ENCODE measurements at places on chromosomes 13 and 19.
A peak's percentile ranks its signal among the peaks of the same experiment; 100 is the strongest.

DNA sequence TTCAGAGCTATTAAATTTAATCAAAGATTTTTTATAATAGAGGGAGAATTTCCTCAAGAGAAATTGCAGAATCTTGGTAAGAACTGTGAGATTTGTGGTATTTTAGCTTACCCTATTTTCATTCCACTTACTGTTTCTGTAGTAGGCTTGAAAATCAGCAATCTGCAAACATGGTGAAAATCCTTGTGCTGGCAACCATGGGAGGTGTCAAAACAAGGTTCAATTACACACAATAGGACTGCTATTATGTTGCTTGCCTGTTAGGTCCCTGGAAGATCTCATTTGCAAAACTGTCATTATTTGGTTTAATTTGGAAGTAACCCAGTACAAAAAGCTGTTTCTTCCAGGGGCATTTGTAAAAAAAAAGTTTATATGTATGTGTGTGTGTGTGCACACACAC is 662.8 kb upstream of the SLITRK6 start:
- no peak for DNase-seq

DNA sequence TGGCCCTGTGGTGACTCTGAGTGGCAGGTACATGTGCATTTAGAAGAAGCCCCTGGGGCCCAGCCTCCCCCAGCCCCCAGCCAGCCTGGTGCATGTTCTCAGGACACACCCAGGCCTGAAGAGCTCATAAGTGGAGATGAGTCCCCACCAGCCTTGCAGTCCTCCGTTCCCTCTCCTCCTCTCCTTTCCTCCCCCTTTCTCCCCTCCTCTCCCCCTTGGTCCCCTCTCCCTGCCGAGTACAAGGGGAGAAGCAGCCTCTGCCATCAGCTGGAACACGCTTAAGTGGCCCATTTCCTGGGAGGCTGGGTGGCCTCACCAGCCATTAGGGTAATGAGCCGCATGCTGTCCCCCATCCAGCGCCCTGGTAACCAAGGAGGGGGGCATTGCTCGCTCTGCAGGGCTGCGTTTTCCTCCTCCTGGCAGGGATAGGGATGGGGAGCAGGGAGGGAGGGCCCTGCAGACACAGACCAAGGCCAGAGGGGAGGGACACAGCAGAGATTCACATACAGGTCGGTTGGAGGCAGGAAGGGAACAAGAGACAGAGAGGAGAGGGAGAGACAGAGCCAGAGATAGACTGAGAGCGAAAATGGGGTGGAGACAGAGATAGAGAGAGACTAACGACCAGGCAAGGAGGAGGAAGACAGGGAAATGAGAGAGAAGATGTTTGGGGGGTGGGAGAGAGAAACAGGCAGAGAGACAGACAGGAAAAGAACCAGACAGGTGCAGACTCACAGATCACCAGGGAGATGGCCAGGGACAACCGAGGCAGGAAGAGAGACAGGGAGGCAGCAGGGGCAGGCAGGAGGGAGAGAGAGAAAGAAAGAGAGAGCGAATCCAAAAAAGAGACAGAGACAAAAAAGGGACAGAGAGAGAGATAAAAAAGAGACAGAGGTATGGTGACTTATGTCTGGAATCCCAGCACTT is 19.3 kb upstream of the DPP9 start:
- DNase-seq: no peak

DNA sequence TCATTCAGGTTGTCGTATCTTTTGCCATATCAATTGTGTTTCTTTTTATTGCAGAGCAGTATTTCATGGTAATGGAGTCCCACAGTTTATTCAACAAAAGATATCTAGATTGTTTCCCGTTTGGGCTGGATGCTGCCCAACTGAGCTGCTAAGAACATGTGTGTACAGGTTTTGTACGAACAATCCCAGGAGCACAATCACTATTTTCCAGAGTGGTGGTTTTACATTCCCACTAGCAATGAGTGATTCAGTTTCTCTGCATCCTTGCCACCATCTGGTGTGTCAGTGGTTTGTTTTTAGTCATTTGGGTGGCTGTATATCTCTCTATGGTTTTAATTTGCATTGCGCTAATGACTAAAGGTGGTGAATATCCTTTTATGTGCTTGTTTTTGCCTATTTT is 52.7 kb upstream of the ZDHHC20 start:
- DNase-seq: no peak

- DNase-seq: peak; percentile 84
These were observed 2.8 kb upstream of the CIRBP start for GRCh38 chr19:1266129-1266915.

DNA sequence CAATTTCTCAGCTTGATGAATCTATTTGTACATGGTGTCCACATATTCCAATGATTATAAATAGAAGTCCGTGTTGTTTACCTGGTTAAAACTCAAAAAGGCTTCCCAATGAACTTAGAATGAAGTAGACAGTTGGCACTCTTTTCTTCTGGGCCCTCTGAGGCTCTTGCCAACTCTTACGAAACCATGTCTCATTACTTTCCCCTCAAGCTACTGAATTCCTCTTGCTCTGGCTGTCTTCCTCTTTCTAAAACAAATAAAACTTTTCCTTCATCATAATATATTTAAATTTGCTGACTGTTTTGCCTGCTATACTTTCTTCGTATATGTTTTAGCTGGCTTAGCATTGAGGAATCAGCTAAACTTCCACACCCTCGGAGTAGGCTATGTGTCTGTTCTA is 139.7 kb downstream of the SLITRK6 start:
- DNase-seq: peak; percentile 37

DNA sequence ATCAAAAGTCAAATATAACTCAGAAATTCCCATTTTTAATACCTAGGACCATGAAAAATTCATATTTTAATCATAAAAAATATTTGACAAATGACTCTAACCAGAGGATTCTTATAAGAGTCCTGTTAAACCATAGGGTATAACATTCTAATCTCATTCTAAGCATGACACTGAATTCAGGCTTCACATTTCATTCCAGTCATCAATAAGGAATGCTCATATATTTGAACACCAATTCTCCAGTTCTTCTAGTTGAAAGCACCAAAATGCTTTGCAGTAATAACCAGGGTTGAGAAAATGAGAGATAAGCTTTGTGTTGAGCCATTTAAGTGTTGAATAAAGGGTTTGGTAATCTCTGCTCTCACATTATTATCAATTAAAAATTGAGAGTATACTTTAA is 147.5 kb downstream of the VWA8 start:
- DNase-seq: peak; percentile 31

- DNase-seq: no peak
These were observed 138.4 kb downstream of the ATP11A start for GRCh38 chr13:112828082-112828699.

DNA sequence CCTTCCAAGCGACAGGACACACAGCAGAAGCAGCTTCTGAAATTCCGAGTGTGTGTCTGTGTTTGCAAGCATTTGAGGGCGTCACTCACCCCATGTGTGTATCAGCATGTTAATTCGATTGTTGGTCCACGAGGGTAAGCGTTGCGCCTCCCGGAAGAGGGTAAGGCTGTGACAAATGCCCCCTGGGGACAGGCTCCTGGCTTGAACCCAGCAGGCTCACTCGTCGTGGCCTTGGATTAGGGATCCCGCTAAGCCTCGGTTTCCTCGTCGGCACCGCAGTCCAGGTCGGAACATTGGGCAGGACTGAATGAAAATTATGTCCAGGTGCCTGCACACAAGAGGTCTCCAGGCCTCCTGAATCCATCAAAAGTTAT is 606 bp upstream of the STXBP2 start:
- no peak for DNase-seq

DNA sequence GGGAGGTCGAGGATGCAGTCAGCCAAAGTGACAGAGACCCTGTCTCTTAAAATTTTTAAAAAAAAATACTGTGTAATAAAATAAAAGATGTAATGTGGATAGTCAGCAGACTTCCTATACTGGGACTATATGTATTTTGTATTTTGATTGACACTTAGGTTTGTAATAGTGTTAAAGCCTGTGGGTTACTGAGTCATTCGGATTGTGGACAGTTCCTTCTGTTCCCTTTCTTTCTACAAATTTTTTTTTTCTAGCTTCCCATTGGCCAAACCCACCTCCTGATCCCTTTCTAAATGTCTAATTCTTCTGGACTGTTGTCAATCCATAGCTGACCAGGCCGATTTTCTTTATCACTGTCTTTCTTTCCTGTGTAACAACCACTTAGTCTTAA is 108.0 kb downstream of the DNAJC3 start:
- DNase-seq: peak; percentile 37

- no peak for DNase-seq
These were observed 4.1 kb downstream of the TLE5 start for GRCh38 chr19:3058009-3058820.

- DNase-seq: no peak
These were observed 8.0 kb downstream of the LILRB4 start for GRCh38 chr19:54670576-54671357.

- DNase-seq: no peak
These were observed 44.4 kb upstream of the NPAS1 start for GRCh38 chr19:46975011-46975924.

DNA sequence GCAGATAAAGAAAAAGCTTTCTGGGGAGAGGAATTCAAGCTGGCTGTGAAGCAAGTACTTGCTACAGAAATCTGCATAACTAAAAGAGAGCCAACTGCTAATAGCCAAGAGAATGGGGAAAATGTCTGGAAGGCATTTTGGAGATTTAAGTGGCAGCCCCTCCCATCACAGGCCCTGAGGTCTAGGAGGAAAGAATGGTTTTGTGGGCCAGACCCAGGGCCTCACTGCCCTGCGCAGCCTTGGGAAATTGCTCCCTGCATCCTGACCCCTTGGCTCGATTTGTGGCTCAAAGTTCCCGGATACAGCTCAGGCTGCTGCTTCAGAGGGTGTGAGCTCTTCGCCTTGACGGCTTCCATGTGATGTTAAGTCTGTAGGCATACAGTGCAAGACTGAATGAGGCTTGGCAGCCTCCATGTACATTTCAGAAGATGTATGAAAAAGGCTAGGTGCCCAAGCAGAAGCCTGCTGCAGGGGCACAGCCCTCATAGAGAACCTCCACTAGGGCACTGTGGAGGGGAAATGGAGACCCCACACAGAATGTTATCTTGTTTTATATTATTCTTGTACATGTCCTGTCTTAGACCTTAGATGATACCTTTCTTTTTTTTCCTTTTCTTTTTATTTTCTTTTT is 34.4 kb downstream of the MZT1 start:
- DNase-seq: no peak

DNA sequence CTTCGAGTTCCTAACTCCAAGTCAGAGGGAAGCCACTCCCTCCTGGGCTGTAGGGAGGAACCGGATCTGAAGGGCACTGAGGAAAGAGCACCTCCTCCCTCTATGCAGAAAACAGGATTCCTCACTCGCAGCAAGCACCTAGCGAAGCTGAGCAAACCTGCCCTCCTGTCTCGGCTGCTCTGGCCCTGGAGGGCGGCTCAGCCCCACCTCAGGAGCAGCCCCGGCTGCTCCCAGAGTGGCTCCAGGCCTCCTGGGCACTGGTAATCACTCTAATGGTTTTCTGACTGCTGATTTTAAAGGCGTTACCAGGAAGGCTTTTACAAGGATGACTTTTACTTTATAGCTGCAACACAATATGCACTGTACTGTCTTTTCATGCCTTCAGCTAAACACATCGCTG is 312.5 kb downstream of the TEX29 start:
- DNase-seq: no peak

- DNase-seq: no peak
These were observed 3.5 kb downstream of the MKNK2 start for GRCh38 chr19:2047449-2048103.

DNA sequence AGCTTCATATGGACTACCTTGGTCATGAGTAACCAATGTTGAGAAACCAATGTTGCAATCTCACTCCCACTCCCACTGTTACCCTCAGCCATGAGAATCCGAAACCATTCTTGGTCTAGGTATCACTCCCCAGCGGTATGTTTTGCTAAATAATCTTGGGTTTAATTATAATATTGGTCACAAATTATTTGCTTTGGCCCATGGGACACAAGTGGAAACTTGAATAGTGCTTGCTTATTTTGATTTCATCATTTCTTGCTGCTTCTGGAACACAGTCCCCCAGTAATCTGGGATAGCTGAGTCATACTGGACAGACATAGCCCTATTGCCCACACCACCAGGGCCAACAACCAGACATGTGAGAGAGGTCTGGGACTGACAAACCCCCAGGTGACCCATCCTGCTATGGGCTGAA is 171.6 kb upstream of the IPO5 start:
- peak; percentile 58 for DNase-seq

DNA sequence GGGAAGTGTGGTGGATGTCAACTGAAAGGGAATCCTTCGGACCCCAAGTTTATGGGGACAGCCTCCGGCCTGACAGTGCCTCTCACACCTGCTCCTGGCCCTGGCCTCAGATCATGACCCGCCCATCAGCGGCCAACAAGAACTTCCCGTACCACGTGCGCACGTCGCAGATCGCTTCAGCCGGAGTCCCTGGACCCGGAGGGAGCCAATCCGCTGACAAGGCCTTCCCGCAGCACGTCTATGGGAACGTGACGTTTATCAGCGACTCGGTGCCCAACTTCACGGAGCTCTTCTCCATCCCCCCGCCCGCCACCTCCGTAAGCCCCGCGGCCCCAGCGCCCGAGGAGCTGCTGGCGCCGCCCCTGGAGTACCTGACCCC is 2.0 kb upstream of the MEGF8 start:
- no peak for DNase-seq
